G401 (cell line): ENCODE measurements at places on chromosomes 12 and 14.
A peak's percentile ranks its signal among the peaks of the same experiment; 100 is the strongest.

DNA sequence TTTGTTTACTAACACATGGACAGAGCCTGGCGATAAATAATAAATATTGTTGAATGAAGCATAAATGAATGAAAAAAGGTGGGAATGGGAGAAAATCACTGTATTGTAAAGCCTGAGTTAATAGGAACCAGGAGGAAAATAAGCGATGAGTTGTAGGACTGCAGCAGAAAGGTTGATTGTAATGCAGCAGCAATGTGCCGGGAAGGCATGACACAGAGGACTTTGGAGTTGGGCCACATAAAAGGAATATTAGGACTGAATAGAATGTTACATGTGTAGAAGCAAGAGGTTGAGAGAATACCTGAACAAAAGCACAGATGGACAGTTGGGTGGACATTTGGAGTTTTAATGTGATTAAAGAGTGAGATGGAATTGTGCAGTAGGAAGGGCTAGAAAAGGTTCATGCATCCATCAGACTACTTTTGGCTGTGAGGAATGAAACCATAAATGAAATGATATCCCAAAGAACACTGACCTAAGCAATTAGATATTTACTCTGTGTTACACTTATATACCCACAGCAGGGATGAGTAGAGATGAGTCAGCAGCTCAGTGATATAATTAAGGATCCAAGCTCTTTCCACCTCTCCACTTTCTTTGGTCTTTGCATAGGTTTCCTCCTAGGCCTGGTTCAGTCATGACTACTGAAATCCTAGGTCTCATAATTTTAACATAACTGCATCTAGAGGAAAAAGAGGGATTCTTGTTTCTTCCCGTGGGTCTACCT lies 55.4 kb downstream of the CCER1 start:
- no peak for DNase-seq

DNA sequence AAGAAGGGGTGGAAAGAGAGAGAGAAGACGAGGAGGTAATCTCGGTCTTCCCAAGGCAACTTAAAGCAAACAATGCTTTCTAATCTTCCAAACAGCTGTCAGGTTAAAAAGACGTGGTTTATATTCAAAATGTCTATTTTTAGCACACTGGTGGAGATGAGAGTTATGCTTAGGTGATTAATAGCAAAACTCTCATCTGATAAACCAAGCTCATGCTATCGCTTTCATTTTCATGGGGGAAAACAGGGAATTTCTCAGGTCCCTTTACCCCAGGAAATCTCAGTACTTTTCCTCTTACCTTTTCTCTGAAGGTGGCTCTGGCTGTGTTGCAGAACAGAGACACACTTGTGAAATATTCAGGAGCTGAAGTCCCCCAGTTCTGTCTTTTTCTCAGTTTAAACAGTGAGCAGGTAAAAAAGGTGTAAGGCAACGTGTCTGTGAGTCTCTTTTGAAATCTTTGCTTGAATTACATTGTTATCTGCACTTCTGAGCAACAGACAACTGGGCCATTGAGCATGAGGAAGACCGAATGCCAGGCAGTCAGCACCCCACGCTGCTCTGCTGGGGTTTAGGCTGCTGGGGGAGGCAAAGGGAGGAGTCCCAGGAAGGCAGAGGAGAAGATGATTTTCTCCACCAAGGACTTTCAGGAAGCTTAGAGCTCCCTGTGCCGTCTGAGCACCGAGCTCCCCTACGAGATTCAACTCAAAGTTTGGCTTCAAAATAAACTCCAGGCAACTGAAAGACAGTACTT lies 759.3 kb downstream of the BCL11B start:
- DNase-seq: no peak

GRCh38 chr12:1369938-1370500 lies 224.4 kb downstream of the FBXL14 start:
- DNase-seq: no peak

DNA sequence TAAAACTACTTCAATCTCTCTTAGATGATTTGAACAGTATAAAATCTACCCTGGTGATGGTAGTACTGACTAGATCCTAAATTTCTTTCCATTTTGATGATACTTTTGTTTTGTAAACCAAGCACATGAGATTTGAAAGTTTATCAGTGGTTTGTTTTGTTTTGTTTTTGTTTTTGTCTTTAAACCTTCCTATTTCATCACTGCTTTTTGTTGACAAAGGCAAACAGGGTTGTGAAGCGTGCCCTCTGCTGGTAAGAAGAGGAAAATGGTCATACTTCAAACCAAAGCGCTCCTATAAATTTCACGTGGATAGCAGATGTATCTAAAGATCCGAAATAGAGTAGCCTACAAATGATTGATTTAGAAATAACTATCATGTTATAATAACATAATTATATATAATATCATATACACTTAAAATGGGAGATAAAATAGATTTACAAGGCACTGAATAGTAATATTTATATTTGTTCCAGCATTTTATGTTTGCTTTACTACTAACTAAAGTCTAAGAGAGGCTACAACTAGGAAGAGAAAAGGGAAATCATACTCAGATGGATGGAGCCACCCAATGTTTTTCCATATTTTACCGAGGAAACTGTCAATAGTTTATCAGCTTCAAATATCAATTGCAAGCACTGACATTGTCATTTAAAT lies 254.0 kb upstream of the USP15 start:
- peak; percentile 35 for DNase-seq

- DNase-seq: no peak
Observed at GRCh38 chr12:132169376-132169775, 25.1 kb downstream of the NOC4L start.

DNA sequence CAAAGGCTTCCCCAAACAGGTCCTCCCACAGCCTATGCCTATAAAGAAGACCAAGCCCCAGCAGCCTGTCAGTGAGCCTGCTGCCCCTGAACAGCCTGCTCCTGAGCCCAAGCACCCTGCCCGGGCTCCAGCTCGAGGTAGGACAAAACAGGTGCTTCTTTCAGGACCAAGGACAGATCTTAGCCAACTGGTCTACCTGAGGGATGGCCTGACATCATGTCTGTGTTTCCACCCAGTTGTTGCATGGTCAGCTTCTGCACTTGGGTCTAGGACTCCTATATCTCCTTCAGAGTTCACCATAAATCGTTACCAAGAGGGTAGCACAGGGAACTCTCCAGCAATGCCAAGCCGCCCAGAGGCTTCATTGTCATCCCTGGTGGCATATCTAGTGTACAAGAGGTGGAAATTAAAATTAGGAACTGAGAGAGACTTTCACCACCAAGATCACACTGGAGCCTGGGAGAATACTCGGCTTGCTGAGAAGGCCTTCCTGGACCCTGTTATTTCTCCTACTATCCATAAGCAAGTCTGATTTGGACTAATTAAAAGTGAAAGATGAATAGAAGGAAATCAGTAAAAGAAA lies 38.2 kb upstream of the OAS1 start:
- no peak for DNase-seq

- DNase-seq: no peak
Observed at GRCh38 chr14:102746634-102747438, 30.4 kb upstream of the TRAF3 start.

GRCh38 chr12:57766464-57767304 lies at the start of gene CYP27B1:
Gene CYP27B1 (minus strand): TSS chr12:57767078. CDS start chr12:57767041, 37 bp downstream.
- no peak for DNase-seq

- no peak for DNase-seq
Observed at GRCh38 chr14:65006261-65006721, 19.6 kb downstream of the FNTB start.

DNA sequence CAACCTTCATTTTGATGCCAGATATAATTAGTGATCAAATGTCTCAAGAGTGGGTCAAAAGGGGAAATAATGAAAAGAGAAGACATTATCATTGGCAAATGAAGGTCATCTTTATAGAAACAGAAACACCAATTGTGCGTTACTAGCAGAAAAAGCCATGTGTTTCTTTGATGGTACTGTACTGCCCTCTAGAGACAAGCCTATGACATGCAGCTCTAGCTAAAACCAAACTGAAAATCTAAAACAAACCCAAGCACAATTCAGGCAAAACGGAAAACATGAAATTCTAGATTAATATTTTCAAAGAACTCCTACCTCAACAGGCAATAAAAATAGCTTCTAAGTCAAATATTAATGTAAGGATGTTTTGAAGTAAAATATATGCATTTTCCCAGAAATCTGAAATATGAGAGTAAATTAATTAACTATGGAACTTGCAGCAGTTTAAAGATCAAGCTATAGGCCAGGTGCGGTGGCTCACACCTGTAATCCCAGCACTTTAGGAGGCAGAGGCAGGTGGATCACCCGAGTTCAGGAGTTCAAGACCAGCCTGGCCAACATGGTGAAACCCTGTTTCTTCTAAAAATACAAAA lies 115.4 kb downstream of the KLHL28 start:
- peak; percentile 48 for DNase-seq

DNA sequence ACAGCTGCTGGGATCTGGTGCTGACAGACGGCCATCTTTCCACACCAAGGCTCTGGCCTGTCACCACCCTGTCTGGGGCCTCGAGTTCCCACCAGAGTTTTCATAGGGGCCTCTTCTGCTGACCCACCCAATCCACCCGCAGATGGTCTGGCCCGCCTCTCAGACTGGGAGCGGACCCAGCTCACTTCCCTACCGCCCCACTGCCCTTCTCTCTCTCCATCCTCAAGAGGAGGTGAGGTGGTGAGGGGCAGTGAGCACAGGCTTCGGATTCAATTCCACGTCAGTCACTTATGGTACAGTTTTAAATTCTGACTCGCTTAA lies 12.3 kb upstream of the RPS6KL1 start:
- no peak for DNase-seq

- no peak for DNase-seq
Observed at GRCh38 chr12:9235519-9235918, 27.3 kb upstream of the PZP start.

DNA sequence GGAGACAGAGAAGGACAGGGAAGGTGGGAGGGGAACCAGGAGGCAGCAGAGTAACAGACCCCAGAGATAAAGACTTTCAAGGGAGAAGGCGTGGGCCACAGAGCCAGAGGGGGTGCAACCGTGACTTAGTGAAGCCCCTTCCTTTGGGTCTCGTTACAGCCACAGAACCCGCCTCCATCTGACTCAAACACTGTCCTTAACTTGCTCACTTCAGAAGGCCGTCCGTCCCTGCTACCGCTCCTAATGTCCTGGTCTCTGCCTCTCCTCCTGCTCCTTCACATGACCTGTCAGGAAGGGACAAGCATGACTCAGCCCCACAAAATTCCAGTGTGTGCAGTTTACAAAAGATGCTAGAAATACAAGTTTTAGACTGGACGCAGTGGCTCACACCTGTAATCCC lies 18.0 kb downstream of the RIMBP2 start:
- no peak for DNase-seq

DNA sequence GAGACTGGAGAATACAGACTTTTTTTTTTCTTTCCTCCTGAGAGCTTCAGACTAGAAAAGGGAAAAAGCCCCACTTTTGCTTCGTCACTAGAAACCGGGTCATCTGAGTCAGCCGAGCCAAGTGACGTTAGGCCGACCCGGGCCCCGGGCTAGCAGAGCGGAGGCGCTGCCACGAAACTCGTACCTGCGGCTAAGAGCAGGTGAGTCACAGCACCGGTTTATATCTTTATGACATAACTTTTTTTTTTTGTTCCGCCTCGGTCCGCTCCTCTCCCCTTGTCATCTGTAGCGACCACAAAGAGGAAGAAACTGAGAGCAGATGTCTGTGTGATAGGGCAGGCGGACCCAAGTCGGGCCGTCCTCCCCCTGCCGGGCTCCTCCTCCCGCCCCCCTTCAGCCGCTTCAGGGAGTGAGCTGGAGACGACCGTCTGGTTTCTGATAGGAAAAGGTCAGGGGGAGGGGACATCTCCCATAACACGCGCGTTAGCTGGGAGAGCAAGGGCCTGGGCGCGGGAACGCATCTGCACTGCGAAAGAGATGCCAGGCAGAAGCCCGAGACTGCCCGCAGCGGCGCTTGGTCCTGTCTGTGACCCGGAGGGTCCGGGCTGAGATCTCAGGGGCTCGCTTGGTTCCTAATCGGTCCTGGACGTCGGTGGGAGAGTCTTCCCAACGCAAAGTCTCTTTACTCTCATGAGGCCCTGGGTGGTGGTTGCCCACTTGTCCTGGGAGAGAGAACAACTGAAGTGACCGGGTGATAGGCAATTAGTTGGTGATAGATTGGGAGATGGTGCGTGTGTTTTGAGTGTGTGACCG lies 586 bp downstream of the TTC6 start:
- DNase-seq: no peak

- DNase-seq: no peak
Observed at GRCh38 chr14:69900603-69901002, 21.4 kb downstream of the SMOC1 start.

GRCh38 chr12:23857178-23857577 lies 92.3 kb downstream of the SOX5 start:
- no peak for DNase-seq

DNA sequence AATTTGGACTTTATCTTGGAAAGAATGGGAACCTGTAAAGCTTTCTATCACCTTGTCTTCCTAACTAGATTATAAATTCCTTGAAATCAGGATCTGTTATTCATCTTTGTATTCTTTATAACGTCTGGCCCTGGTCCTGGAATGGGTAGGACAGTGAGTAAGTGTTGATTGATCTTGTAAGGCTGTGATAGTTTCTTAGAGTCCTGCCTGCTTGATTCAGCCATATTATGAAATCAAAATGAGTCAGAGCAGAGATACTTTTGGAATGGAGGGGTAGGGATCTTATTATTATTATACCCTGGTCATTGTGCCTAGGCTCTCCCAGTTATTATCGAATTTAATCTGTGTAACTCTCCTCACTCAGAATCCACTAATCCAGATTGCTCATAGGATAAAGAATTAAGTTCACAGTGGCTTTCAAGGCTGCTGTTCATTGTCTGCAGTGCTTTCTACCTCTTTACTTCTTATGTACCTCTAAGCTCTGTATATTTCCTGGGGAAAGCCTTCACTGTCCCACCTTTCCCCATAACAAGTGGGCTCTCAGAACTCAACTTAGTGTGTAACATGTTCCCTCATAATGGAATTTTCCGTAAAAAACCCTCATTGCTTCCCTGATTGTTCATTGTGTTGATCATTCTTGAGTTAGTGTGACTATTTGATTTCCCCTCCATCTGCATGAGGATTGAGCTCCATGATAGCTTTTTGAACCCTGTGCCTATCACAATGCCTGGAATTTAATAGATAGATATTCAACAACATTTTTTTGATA lies 93.3 kb downstream of the DAAM1 start:
- DNase-seq: no peak

DNA sequence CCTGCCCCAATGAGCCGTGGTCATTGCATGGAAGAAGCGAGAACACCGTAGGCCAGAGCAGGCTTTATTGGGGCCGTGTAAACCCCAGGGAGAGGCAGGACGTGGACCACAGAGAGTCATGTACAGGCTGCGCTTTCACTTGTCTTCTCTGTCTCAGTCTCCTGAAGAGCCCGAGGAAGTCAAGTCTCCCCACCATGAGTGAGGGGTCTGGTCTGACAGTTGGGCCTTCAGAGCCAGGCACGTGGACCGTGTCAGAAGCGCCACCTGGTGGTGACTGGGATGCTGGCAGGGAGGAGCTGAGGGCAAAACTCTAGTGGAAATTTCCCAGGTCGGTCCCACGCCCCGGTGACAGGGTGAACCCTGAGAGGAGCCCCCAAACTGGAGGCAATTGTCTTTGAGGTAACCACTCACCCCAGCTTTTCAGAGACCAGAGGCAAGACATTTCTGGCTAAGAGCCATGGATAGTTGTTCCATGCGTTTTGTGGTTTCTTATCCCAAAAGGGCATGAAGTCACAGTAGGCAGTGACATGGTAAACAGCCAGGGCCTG lies 17.4 kb downstream of the RPS6KL1 start:
- DNase-seq: peak; percentile 62
